ENCODE measurements at places on chromosomes 1 and 21. TPM values are rescaled to one million over a fixed set of nuclear protein-coding genes. Genes with fewer than 3 reads are reported as not detected.

The TSACC gene
- total RNA-seq, result 4.2 TPM

The PDPN gene
- total RNA-seq, result 56.5 TPM

The NUF2 gene
- total RNA-seq, result 3.5 TPM

GRCh38 chr1:228083871-228084278 is 1.4 kb downstream of the ARF1 start:
- H3K4me1 ChIP-seq, result peaks cover 62% of the 10 kb centered on the region
- DNase-seq, result peak; percentile 36
- peak overlapping the region; percentile 99 for H3K27ac ChIP-seq
- peak overlapping the region; percentile 75 for H3K4me3 ChIP-seq
- no peaks in the 10 kb centered on the region for H3K27me3 ChIP-seq
- H3K36me3 ChIP-seq, result peaks cover 4% of the 10 kb centered on the region

- no peak overlapping the region for H3K4me3 ChIP-seq
- DNase-seq, result no peak
- no peaks in the 10 kb centered on the region for H3K27me3 ChIP-seq
- H3K27ac ChIP-seq, result no peak overlapping the region
- H3K36me3 ChIP-seq, result no peaks in the 10 kb centered on the region
These were observed 163.0 kb upstream of the LYPLAL1 start for GRCh38 chr1:219010720-219011119.

DNA sequence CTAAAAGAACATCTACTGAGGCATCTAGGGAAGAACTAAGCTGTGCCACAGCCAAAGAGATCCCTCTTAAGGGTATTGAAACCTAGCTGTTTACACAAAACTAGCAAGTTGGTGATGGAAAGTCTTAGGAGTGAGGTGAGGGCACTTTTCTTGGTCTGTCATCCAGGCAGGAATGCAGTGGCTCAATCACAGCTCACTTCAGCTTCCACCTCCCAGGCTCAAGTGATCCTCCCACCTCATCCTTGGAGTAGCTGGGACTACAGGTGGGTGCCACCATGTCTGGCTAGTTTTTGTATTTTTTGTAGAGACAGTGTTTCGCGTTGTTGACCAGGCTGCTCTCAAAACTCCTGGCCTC is 2.4 kb downstream of the PLEKHO1 start:
- H3K4me1 ChIP-seq, result peaks cover 29% of the 10 kb centered on the region
- no peak for DNase-seq

DNA sequence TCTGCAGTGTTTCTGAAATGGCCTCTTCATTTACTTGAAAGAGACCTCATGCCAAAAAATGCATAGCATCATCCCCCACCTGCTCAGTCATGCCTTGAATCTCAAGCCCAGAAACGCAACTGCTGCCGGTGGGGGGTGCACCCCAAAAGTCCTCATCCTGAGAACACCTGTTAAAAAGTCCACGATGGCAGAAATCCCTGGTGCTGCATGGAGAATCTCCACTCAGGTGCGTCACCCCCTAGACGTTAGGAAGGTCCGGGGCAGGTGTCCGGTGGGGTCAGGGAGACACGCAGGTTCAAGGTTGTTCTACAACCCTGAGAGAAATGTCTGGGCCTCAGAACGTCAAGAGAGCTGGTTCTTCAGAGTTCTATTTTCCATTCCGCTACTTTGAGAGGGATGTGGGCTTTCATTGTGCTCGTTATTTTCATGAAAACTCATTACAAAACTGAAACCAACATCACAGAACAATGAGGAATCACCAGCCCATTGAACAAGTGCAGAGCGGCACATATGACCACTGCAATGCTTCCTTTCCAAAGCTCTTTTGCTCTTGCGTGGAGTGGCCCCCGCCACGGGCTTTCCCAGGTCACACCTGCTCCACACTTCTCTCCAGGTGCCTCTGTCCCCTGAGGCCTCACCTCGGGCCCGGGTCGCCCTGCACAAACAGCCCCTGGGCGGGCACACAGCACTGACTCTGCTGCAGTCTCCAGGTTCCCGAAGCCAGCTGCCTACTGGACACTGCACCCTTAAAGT is 201.9 kb downstream of the TOMM20 start:
- no peaks in the 10 kb centered on the region for H3K36me3 ChIP-seq
- peak overlapping the region; percentile 71 for H3K27ac ChIP-seq
